Stimulated activated CD8-positive, alpha-beta memory T cell treated with anti-CD3 and anti-CD28 coated beads, Interleukin-4, amount 100 ng/mL, for 1 hour (primary cell): ENCODE measurements at places on chromosomes 3 and 15.

DNA sequence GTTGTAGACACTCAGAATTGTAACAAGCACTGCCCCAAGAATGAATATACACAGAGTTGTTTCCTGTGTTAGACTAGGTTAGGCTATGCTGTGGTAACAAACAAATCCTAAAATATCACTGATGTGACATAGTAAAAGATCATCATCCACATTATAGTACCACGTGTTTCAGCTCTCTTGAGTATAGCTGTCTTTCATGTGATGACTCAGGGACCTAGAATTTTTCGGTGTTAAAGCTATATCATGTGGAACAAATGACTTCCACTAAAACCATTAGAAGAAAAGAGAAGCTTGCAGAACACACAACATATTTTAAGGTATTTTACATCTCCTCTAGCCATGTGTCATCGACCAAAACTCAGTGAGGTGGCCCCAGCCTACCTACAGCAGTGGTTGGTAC is 307.9 kb upstream of the RBMS3 start:
- DNase-seq: no peak

- DNase-seq: no peak
Observed at GRCh38 chr15:83716605-83717004, 62.7 kb downstream of the ADAMTSL3 start.

DNA sequence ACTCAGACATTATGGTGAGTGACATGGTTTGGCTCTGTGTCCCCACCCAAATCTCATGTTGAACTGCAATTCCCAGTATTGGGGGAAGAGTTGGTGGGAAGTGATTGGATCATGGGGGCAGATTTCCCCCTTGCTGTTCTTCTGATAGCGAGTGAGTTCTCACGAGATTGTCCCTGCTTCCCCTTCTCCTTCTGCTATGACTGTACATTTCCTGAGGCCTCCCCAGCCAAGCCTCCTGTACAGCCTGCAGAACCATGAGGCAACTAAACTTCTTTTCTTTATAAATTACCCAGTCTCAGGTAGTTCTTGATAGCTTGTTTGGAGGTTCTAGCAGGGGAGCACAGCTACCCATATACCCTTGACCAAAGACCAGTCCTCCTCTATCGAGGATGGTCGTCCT is 45.9 kb downstream of the ADAM10 start:
- no peak for DNase-seq

- no peak for DNase-seq
Observed at GRCh38 chr15:75785771-75786574, 57.3 kb upstream of the UBE2Q2 start.

DNA sequence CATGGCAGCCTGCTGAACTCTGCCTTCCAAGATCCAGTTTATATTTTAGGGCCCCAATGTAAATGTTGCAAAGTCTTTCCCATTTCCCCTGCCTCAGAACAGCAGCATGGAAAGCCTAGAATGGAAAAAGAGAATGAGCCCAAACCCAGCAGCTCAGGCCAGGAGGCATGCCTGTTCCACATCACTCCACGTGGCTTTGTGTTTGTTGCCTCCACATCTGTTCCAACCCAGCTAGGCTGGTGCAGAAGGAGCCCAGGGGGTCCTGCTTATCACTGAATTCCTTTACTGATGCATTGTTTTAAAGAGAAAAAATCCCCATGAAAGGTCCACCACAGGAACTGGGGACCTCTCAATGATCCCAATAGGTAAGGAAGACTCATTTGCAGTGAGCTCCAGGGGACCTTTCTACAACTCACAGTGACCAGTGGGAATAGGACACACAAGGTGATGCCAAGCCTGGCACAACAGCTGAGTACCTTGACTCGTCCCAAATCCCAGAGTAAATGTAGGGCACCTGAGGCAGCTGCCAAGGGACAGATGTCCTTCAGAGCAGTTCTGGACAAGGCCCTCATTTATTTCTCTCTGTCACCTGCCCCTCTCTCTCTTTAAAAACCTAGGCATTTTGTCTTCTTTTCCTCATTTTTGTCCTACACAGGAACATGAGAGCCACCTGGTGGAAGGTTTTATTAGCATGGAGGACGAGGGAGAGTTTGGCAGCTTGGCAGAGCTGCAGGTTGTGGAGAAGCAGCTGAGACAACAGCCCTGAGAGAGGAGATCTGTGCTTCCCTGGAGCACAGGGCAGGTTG is 41.7 kb upstream of the ADAMTS17 start:
- no peak for DNase-seq

- no peak for DNase-seq
Observed at GRCh38 chr3:149967086-149967685, 3.5 kb downstream of the PFN2 start.

DNA sequence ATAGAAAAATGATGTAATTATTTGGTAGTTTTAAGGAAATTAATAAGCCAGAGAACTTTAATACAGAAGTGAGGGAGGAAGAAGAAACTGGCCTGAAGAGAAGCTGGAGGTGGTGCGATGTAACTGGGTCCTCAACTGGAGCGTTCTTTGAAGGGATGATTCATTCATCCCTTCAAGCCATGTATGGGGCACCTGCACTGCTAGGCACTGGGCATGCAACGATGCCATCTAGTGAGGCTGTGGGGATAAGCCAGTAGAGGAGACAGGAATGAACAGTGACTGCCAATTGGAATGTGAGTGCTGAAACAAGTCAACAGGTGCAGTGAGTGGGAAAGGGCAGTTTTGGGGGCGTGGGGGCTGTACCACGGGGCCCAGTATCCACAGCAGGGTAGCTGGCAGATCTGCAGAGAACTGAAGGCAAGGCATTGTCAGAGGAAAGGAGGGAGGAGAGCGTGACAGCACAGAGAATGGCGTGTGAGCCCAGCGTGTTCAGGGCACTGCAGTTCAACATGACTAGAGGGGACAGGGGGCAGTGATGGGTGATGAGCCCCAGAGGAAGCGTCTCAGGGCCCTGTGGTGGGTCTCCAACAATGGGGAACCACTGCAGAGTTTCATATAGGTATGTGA is 3.8 kb upstream of the KIF23 start:
- no peak for DNase-seq

GRCh38 chr3:120823156-120823555 is 80.6 kb downstream of the GTF2E1 start:
- DNase-seq: no peak
